ENCODE measurements at places on chromosomes 13 and 19. TPM values are rescaled to one million over a fixed set of nuclear protein-coding genes. Genes with fewer than 3 reads are reported as not detected.

DNA sequence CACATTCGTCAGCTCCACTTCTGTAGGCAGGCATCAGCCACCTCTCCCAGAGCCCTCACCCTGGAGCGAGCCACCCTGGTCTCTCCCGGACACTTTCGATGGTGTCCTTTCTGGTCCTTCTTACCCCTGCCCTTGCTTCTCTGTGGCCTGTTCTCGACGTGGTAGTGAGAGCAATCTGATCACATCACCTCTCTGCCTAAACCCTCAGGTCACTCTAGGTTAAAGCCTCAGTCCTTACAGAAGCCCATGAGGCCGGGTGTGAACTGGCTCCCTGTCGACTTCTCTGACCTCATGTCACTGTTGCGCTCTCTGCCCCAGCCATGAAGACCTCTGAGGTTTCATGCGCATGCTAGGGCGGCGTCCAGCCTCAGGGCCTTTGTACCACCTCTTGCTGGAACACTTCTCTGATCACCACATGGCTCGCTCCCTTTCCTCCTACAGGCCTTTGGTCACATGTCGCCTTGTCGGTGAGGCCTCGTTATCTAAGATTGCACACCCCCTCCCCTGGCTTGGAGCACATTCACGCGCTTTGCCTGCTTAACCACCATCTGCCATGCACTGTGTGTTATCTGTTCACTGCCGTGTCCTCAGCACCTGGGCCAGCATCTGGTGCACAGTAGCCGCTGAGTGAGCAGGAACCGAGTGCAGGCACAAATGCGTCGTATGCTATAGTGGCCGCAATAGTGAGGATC, 101.5 kb downstream of the DPF1 start:
- DNase-seq = no peak

- no peak for DNase-seq
Observed at GRCh38 chr13:103276775-103277498, 210.7 kb upstream of the SLC10A2 start.

DNA sequence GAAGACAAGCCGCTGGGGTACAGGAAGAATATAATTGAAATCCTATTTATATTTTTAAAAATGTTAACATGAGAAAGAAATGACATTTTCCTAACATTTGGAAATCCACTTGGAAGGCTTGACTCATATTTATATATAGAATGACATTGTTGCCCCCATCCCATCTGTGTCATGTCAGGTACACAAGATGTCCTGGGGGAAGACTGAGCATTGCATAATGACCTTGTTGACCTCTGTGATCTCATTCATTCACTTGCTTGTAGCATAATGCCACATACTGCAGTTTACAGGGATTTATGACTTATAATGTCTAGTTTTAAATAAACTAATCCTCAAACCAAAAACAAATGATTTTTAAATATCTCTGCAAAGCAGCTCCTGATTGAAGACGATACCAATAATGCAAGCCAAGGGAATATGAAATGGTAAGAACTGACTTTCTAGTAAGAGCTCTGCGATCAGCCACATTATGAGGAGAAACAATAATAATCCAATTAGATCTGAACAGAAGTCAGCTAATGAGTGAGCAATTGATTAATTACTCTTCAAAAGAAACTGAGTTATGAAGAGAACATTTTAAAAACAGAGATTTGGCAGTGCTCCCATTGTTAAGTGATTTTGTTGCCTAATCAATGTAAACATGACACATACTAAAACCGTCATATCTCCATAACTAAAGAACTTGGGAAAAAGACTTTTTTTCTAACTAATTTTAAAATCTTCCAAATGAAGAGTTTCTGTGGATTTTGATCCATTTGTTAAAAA, 21.2 kb upstream of the VWA8 start:
- DNase-seq = no peak

GRCh38 chr19:4032436-4032835, 24.9 kb downstream of the PIAS4 start:
- DNase-seq = no peak

DNA sequence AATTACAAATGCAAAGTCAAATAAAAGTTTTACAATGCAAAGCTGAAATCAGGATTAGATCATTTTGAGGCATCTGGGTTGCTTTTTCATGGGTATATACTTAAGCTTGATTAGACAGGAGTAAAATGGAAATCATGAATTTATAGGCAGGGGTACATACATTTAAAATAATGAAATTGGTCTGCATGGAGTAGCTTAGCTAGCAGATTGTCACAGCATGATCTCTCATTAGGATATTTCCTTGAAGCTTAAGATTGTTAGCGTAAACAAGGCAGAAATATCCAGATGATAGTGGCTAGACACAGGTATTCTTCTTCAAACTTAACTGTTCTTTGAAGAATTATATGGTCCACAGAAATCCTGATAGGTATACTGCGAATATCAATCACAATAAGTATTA, 1627.0 kb upstream of the PCDH20 start:
- DNase-seq = no peak

GRCh38 chr19:10390652-10391286, 10.4 kb upstream of the TYK2 start:
- DNase-seq = peak; percentile 81

DNA sequence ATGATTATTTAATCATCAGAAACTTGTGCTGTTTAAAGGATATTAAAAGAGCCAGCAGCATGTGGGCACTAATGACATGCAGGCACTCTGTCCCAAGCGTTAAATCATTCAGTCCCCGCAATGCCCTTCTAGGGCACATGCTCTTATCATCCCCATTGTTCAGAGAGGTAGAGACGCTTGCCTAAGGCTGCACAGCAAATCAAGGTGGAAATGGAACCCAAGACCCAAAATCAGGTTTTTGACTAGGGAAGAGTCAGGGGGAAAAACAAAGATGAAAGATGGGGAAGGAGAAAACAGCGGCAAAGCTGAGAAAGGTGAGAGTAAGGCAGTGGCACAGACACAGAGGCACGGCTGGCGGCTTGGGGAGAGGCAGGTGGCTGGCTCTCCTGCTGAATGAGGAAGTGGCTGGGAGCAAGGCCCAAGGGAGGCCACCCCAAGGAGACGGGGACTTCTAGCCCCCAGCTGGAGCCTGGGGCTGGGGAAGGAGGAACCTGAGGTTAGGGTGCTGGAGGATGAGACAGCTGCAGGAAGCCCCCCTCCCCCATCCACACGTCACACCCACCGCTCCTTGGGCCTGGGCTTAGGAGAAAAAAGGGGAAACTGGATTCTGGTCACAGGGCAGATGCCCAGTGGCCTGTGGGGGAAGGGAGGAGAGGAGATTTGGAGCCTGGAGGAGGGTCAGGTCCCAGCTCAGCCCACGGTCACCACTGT, 1.0 kb upstream of the TYROBP start:
- no peak for DNase-seq

The ATP11A gene
- 17.6 TPM for total RNA-seq

The TNFSF9 gene
- 0.28 TPM for total RNA-seq

The ZNF787 gene
- total RNA-seq = 2.2 TPM

The ATP1A3 gene
- total RNA-seq = not detected

The CCDC124 gene
- 54.9 TPM for total RNA-seq

The IGLON5 gene
- total RNA-seq = 5.4 TPM

Data from neural progenitor cell (in vitro differentiated cells).